ENCODE measurements at places on chromosomes 12 and 14.
A peak's percentile ranks its signal among the peaks of the same experiment; 100 is the strongest.

DNA sequence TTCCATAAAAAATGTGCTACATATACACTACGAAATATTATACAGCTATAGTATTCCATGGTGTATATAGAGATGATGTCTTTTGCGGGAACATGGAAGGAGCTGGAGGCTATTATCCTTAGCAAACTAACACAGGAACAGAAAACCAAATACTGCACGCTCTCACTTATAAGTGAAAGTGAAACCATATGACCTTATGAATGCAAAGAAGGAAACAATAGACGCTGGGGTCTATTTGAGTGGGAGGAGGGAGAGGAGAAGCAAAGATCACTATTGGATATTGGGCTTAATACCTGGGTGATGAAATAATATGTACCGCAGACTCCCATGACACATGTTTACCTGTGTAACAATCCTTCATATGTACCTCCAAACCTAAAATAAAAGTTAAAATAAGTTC is 142.8 kb downstream of the LRFN5 start:
- no peak for DNase-seq

- DNase-seq: no peak
Observed at GRCh38 chr14:30553311-30553989, 5.5 kb upstream of the G2E3 start.

- DNase-seq: peak; percentile 88
Observed at GRCh38 chr12:104695453-104696148, 238.9 kb downstream of the CHST11 start.

DNA sequence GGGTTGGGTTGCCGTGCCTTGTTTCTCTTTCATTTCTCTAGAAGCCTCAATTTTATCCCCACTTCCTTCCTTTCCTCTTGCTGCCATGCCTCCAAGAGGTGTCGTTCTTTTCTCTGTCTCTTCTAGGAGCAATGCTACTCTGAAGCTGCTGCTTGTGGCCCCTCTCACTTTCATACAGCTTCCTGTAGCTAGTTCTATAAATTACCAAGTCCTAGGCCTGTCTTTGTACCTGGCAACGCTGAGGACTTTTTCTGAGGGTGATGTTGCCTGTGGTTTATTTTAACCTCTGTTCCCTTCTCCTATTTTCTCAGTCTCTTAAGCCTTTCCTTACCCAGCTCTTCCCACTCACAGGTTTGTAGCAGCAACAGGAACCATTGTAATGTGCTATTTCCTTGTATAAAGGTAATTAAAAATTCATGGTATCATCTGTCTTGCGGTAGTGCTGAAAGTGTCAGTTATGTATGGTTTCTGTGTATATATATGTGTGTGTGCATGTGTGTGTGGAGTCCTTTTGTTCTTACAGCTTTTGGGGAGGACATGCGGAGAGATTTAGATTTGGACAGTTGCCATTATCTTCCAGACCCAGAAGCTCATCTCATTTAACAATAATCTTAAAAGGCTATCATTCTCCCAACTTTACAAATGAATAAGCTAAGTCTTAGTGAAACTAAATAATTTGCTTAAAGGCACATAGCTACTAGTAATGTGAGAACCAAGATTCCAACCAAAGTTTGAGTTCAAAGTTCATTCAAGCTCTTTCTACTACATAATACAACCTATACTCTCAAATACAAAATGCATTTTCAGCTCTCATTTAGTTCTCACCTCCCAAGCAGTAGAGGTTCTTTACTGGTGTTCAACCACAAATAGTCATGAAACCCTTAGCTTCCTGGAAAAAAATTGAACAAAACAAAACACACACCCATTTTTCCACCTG is 43.8 kb downstream of the DDHD1 start:
- DNase-seq: peak; percentile 71

- no peak for DNase-seq
Observed at GRCh38 chr12:131700271-131700670, 10.6 kb upstream of the SFSWAP start.

DNA sequence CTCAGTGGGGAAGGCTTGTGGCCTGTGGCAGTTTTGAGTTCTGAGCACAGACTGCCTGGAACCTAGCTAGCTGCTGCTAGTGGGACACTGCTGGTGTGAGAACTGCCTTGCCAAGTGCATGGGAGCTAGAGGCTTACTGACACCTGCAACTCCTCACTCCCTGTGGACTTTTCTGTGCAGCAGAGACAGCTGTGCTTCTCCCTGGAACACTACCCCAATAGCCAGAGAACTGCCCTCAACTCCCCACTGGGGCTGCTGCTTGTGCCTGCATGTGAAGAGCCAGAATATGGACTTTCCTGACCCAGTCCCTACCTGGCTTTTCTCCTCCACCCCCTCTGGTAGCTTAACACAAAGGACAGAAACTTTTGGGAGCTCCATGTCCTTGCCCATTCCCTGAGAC is 222.6 kb downstream of the ADGRD1 start:
- DNase-seq: no peak

DNA sequence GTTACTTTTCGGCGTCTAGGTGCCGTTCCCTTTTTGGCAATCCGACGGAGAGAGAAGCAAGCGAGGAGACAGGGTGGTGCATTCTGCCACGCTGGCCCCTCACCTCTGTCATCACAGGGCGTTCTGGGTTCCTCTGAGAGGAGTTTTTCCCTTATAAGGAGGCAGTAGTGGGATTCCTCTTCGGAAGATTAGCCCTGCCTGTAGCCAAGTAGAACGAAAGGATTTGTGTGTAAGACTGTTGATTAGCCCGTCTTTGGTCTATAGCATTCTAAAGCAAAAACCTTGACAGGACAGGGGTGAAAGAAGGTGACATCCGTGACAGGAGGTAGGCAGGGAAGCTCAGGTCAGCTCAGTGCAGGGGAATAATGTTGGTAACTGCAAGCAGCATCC is 9.1 kb upstream of the NEMF start:
- peak; percentile 71 for DNase-seq

- DNase-seq: no peak
Observed at GRCh38 chr14:92412912-92413311, 89.9 kb downstream of the SLC24A4 start.

- DNase-seq: no peak
Observed at GRCh38 chr12:132021031-132021871, 71.5 kb downstream of the EP400 start.

- no peak for DNase-seq
Observed at GRCh38 chr12:6326316-6327228, 15.3 kb downstream of the TNFRSF1A start.

GRCh38 chr12:92389466-92389865 is 243.8 kb upstream of the BTG1 start:
- DNase-seq: no peak

All from stimulated activated CD4-positive, alpha-beta T cell treated with anti-CD3 and anti-CD28 coated beads, Interleukin-15, amount 100 ng/mL, for 24 hours (primary cell).